Stimulated activated CD8-positive, alpha-beta memory T cell treated with anti-CD3 and anti-CD28 coated beads, Interleukin-15, amount 100 ng/mL, for 1 hour (primary cell): ENCODE measurements at places on chromosomes 4 and X.

DNA sequence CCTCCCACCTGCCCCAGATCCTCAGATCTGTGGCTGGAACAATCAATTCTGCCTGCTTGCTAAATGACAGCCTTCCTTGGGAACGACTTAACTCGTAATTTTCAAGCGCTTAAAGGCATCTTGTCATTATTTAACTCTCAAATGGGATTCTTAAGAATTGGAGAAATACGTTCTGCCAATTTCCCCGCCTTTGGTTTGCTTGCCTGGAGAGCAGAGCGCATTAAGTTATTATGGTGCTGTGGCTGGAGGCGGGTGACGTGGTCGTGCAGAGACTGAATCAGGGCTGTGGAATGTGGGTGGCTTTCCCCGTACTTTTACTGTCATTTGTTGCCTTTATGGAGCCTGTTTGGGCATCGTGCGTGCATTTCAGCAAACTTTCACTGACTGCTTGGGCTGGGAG, 78.9 kb upstream of the PSAPL1 start:
- no peak for DNase-seq

DNA sequence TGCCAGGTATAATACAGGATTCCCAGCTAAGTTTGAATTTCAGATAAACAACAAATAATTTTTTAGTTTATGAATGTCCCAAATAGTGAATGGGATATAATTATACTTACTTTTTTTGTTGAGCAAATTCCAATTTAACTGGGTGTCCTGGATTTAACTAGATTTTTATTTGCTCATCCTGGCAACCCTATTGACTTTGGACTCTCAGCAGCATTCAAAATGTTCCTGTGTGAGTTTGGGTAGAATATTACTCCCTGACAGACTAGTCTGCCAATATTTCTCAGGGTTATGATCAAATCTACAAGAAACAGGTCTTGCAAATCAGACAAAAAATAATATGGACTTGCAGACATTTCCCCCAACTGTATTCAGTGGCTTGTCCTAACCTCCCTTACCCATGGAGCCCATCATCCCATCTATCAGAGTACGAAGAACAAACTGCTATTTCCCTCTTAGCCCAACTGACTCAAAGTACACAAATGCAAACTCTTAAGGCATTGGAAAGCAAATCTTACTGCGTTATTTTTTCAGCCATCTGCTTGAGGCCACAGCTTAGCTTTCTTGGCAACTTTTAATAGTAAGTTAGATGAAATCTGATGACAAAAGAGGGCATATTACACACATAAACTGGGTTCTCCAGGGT, 20.7 kb downstream of the SETD7 start:
- DNase-seq, result no peak

DNA sequence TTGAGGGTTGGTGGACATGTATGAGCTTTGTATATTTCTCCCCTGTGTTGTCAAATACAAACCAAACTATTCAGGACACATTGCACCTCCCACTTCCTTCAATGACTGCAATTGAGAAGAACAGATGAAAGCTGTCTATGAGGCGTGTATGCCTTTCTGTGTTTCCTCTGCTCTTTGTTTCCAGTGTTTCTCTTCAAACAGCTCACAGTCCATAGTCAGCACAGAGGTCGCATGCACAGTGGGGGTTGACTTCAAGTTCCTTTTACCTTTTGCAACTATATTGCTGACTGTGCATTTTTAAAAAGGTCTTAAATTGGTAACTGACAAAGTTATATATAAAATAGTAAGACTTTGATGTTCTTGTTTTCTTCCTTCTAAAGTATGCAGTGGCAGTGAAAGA, 957.8 kb downstream of the C4orf33 start:
- no peak for DNase-seq

- DNase-seq, result no peak
These were observed 1.7 kb downstream of the PRAF2 start for GRCh38 chrX:49071877-49072711.

DNA sequence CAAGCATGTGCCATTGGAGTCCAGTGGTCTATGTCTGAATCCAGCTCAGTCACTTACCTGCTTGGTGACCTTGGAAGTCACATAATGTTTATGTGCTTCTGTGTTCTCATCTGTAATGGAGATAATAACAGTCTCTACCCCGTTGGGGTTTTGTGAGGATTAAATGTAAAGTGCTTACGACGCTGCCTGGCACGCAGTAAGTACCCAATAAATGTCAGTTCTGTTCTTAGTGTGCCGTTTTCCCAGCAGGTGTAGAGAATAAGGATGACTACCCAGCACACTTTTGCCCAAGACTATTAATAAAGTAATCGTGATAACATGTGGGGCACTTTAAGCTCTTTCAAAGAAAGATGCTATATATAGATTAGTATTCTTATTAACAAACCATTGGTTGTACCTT, 56.7 kb downstream of the MTM1 start:
- no peak for DNase-seq

- DNase-seq, result no peak
These were observed 50.3 kb downstream of the USP26 start for GRCh38 chrX:133046601-133047000.
